ENCODE measurements at places on chromosomes 6 and 20.

DNA sequence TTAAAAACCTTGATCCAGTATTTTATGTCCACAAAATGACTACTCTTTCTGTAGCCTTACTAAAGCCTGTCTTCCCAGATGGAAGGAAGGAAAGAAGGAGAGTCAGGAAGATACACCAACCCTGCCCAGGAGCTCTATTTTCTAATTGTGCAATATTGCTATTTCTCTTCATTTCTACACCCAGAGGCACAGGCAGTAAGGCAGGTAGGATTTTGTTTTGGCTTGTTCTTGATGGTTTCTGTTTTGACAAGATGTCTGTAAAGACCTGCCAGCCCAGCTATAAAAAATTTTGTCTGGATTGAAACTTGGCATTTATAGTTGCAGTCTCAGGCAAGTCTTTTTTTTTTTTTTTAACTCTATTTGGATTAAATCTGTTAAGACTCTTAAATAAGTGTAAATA is 587.5 kb upstream of the ARID1B start:
- no peak for DNase-seq

DNA sequence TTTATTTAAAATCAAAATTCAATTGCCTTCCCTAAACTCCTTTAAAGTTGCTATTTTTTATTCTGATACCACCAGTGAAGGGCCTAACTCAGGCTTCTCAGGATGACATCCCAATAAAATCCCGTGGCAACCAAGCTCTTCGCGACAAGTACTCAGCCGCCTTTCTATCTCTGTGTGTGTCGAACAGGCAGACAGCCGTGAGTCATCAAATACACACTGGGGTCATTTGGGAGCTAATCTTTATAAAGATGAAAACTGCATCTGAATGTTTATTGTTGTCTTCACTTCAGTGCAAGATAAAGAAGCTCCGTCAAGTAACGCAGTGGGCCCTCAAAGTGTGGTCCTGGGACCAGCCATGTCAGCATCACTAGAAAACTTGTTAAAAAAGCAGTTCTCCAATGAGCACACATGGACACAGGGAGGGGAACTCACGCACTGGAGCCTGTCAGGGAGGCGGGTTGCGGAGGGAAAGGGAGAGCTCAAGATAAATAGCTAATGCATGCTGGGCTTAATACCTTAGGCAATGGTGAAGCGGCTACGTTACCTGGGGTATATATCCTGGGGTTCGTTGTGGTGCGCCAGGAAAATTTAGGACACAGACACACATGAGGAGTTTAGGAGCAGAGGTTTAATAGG is 119.3 kb downstream of the RNF144B start:
- DNase-seq = no peak

GRCh38 chr20:37365760-37366638 is 20.1 kb downstream of the SRC start:
- DNase-seq = no peak

- DNase-seq = no peak
Measured at GRCh38 chr6:167157863-167158262, at the start of gene GPR31. Gene GPR31, minus strand, starts transcription at chr6:167157980. Its CDS starts 149 bp downstream, at chr6:167157831.

DNA sequence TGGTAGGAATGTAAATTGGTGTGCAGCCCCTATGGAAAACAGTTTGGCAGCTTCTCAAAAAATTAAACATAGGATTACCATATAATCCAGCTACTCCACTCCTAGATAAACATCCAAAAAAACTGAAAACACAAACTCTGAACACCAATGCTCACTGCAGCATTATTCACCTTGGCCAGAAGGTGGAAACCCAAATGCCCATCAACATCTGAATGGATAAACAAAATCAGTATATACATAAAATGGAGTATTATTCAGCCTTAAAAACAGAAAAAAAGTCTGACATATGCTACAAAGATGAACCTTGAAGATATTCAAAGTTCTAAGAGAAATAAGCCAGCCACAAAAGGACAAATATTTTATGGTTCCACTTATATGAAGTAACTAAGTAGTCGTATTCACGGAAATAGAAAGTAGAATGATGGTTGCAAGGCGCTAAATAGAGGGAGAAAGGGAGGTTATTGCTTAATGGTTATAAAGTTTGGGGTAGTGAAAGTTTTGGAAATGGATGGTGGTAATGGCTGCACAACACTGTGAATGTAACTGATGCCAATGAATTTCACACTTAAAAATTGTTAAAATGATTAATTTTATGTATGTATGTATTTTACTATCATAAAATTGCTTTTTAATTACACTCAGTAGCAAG is 4.0 kb downstream of the PHF10 start:
- DNase-seq = no peak

DNA sequence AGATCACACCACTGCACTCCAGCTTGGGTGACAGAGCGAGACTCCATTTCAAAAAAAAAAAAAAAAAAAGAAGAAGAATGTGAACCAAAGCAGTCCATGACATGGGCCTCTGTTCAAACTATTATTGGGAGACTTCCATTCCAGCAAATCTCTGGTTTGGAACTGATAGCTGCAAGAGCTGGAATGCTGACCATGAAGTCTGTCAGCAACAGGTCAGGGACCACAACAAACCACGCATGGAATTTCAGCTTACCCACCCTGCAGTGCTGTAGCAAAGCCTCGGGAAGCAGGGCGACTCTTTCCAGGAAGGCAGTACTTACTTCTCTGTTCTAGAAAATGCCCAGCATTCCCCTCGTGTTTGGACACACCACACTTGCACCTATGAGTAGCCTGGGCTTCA is 34.1 kb upstream of the TBC1D7 start:
- DNase-seq = no peak

DNA sequence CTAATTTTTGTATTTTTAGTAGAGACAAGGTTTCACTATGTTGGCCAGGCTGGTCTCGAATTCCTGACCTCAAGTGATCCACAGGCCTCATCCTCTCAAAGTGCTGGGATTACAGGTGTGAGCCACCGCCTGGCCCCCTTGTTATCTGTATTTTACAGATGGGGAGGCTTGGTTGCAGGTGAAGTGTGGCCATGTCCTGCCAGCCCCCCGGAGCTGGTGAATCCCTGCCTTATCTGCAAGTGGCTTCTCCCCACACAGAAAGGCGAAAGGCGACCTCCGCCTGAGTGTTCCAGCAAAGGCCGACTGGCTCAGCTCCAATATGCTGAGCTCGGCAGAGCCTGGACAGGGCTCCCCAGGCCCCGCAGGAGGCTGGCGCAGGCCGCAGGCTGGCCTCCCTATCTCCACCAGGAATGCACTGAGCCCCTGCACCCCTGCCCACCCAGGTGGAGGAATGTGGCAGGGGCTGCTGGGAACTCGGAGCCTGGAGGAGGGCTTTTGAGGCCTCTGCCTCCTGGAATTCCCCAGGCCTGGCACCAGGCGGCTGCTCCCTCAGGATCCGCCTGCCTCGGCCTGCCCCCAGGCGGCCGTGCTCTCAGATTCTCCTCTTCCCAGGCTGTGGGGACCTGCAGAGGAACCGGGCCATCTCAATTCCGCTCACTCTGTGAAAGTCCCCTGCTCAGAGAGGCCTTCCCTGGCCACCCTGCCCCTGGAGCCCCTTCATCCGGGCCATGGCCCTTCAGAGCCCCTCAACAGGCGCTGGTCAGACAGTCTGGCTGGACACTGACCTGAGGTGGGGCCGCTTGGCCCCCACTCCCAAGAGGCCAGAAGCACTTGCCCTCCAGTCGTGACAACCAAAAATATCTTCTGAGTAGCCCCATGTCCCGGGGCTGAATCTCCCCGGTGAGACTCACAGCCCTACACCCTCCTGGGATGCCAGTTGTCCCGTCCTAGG is 9.3 kb upstream of the LAMA5 start:
- DNase-seq = no peak

DNA sequence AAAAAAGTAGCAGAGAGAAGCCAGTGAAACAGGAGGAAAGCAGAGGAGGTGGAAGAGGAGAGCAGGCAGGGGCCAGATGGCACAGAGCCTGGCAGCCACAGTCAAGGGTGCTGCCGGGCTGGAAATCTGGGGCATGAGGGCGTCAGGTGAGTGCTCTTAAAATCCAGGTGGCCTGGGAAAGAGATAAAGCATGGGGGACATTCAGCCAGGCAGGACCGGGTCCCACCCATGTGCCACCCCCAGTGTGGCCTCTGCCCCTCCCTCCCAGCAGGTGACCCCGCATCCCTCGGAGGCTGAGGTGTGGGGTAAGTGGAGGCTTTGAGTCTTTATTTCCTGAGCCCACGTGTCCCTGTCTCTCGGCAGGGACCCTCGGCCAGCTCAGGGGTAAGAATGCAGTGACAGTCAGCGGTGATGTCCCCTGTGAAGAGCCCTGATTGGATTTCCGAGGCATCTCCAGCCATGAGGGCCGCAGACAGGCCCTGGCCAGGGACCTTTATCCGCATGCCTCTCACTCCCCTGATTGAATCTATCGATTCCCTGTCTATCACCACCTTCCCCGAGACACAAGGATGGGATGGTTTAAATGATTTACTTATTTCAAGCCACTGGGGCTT is 33.8 kb upstream of the SULF2 start:
- no peak for DNase-seq

DNA sequence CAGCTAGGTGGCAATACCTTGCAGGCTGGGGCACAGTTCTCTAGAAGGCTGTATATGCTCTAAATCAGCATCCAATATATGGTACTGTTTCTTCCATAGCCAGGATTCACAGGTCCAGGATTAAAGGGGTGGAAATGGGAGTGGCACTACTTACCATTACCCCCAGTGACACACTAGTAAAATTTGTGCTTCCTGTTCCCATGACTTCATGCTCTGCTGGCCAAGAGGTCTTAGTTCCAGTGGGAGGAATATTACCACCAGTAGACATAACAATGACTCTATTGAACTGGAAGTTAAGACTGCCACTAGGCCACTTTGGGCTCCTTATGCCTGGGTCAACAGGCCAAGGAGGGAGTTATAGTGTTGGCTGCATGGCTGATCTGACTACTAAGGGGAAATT is 174.3 kb upstream of the TNFAIP3 start:
- no peak for DNase-seq

GRCh38 chr6:158662954-158663624 is 13.2 kb downstream of the SYTL3 start:
- DNase-seq = no peak

- no peak for DNase-seq
Measured at GRCh38 chr6:15207923-15208322, 37.9 kb upstream of the JARID2 start.

GRCh38 chr6:125170376-125170775 is 16.8 kb downstream of the TPD52L1 start:
- no peak for DNase-seq

DNA sequence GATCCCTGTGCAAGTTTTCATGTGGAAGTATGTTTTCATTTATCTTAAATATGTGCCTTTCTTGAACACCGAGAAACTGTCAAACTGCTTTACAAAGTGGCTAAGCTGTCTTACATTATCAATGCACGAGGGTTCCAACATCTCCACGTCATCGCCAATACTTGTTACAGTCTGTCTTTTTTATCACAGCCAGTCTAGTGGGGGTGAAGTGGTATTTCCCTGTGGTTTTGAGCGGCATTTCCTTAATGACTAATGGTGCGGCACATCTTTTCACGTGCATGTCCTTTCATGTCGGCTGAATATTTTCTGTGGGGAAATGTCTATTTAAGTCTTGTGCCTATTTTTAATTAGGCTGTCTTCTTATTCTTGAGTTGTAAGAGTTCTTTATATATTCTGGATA is 280.4 kb downstream of the FOXC1 start:
- no peak for DNase-seq

GRCh38 chr20:64265201-64265600 is 9.7 kb downstream of the PCMTD2 start:
- no peak for DNase-seq

- DNase-seq = peak; percentile 48
Measured at GRCh38 chr6:36442103-36442670, 467 bp downstream of the PXT1 start.

DNA sequence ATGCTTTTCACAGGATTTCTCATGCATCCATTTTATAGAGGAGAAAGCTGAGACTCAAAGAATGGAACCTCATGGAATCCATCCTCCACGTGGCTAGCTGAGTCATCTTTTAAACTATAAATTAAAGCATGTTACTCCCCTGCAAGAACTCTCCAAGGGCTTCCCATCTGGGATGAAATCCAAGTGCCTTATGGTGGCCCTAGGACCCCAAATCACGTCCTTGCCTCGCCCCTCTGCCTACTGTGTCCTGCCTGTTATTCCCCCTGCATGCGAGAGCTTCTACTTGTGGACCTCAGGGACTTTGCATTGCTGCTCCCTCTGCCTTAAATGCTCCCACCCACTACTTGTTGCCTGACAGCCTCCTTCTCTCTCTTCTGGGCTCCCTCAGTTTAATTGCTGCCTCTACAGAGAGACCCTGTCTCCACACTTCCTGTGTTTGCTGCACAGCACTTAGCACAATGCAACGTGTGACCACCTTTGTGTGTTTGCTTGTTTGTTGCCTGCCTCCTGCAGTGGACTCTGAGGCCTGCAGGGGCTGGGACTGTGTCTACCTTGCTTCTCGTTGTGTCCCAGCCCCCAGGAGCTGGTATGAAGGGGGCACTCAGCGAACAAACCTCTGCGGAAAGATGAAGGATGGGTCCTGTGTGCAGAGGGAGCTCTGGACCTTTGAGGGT is 39.4 kb downstream of the TOX2 start:
- no peak for DNase-seq

DNA sequence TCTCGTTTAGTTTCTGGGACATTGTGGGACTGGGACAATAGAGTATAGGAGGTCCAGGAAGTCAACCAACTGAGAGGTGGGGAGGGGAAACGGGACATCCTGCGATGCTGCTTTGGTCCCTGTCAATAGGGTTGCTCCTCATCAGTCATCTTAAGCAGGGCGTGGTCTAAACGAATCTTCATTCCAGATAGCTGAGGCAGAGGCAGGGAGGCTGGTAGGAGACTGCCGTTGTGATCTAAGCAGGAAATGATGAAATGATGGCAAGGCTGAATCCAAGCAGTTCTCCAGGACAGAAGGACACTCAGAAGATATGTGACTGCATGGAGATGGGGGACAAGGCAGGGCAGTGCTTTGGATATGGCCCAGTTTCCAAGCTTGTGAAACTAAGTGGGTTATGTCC is 953.4 kb downstream of the KIF16B start:
- DNase-seq = no peak

DNA sequence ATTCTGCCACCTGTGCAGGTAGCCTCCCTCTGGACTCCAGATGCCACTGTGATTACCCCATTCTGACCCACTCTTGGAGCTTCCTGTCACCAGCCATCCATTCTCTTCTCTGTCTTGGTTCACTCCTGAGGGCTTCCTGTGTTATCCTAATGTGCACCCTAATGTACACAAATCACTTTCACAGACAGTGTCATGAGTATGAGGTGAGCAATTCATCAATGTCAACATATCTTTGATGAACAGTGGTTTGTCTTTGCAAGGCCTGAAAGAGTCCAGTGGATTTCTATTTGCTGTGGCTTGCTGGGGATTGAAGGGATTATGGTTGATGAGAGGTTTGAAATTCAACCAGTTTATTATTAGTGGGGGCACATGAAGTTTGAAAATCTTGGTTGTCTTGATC is 63.8 kb upstream of the EEF1E1 start:
- no peak for DNase-seq

DNA sequence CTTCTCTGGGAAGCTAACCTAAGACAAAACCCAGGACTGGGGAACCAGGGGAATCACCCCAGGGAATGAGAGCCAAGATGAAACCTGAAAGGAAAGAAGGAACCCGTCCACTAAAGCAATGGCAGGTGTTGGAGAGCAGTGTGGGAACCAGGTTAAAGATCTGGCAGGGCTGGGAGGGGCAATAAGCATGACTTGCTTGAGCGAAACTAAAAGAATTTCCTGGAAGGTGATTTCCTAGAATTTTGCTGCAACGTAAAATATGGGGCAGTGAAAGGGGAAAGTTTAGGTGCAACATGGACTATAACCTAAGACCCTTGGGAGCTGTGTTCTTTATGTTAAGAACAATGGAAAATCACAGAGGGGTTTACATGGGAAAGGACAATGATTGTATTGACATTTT is 126.2 kb upstream of the SSTR4 start:
- DNase-seq = peak; percentile 36

GRCh38 chr6:130138909-130139242 is 83.9 kb downstream of the SAMD3 start:
- no peak for DNase-seq

Data from erythroblast (primary cell).